ENCODE measurements at places on chromosomes 1 and 21.

DNA sequence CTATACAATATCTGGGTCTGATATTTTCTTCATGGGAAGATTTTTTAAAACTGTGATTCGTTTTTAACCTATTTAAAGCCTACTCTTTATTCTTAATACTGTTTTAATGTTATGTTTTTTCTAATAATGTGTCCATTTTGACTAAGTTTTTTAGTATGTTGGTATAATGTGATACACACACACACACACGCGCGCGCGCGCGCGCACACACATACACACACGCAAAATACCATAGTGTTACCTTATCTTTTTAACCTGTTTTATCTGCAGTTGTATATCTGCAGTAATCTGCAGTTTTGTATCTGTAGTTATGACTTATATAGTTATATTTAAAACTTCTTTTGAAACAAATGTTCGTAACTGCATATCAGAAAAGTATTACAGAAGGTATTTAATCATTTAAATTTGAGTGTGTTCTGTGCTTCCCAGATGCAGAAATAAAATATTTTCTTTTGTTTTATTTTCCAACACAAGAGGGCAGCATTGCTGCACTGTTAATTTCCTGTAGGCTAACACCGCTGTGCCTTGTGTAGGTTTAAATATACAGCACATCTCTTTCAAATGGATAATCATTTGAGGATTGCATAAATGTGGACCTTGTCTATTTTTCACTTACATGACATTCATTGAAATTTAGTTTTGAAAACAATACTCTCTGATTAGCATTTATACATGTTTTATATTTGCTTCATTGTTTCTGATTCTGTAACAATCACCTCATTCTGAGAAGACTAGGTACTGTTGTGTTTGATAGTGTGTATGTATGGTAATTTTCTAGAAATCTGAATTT, 166.1 kb downstream of the PDE4B start:
- no peak for DNase-seq

- no peak for DNase-seq
Measured at GRCh38 chr1:18642278-18643095, 11.8 kb downstream of the PAX7 start.

GRCh38 chr1:119052267-119052666, 64.1 kb upstream of the TBX15 start:
- DNase-seq = no peak

- no peak for DNase-seq
Measured at GRCh38 chr1:29602203-29602602, 365.9 kb downstream of the PTPRU start.

DNA sequence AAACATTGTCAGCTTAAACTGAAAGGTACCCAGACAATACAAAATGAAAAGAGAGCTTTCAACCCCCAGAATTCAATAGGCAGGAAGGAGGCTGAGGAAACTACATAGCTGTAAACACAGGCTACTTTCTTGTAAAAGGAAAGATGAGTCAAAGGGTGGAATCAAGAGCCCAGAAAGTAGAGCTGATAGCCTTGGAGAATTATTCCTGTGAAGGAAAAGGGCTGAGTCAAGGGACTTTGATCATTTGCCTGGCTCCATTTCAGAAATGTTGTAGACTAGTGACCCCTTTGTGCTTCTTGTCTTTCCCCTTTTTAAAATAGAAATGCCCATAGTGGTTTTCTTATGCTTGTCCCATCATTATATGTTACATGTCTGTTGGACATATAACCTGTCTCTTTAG, 597.6 kb downstream of the ADGRL2 start:
- DNase-seq = no peak

GRCh38 chr1:39409055-39409816, 82.2 kb upstream of the BMP8A start:
- DNase-seq = no peak

DNA sequence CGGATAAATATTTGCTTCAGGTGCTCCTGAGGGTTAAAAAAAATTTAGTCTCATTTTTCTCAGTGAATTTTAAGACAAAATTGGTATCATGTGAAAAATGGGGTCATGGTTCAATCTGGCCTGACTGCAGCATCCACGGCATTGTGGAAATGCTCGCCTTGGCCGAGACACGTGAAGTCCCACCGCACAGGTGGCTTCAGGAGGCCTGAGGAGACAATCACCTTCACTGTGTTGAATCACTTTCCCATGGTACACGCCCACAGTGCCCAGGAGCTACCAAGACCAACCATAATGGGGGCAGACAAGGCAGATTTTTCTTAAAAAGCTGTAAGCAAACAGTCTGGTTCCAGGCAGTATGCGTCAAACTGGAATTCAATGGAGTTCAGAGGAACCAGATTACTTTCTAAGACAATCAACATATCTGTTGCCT, 11.0 kb upstream of the CPLANE2 start:
- DNase-seq = no peak

- no peak for DNase-seq
Measured at GRCh38 chr21:33688353-33688752, 46.1 kb downstream of the ITSN1 start.

- no peak for DNase-seq
Measured at GRCh38 chr21:33703750-33704606, 61.7 kb downstream of the ITSN1 start.

DNA sequence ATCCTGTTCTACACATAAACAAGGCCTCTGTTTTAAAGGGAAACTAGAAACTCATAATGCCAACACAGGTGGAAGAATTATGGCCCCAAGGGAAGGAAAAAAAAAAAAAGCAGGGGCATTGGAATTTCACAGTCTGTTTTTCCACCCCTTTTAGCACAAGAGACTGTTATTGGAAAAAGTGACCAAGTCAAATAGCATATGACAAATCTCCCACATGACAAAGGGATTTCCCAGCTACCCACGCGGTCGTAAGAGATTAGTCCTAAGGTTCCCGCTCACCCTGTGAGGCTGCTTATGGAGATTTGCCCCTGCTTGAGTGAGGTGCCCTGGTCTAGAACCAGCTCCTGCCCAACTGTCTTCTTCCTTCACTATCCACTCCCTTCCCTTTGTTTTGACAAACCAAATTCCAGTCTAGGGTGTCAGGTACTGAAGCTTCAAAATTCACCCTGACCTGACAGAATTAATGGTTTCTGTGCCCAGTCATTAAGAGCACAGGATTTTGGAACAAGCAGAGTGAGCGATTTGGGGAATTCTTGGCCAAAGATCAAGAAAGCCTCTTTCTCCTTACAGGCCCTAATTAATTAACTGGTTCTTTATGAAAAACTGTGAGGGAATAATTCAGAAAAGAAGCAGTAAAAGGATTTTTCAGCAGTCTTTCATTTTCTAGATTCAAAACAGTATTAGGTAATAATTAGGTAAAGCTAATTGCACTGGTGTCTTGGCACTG, 107.3 kb downstream of the NMNAT2 start:
- peak; percentile 13 for DNase-seq

DNA sequence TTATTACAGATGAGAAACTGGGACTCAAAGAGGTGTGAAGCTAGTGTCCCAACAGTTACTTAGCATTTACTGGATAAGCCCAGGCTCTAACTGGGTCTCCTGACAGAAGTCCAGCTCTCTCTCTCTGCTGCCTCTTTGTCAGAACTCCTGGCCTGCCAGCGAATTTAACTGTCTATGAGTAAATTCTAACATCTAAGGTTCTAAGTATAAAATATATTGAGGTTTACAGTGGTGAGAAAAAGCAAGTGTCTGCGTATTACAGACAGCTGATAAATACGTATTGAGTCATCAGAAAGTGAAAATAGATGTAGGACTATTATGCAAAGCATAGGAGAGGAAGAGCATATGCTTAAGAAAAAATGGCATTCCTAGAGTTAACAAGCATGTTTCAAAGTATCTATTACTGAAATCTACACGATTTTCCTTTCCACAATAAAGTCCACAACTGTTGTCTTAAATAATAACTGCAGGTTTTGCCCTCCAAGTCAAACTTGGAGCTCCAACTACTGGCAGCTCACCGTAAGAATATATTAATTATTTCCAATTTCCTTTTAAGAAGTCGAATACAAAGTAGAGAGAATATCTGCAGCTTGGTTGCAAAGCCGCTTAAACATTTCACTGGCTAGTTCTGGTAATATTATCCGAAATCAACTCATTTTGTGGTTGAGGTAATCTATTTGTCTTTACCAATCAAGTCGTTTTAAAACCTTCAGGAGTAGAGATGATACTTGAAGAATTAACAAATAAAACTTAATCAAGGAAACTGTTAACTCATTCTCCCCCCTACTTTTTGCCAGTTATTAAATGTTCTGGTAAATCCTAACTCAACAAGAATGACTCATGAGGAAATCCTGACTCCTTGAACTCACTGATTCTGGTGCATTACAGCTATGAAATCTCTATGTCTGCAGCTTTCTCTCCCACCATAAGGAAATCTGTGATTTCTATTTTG, 1.4 kb upstream of the RGS2 start:
- no peak for DNase-seq

DNA sequence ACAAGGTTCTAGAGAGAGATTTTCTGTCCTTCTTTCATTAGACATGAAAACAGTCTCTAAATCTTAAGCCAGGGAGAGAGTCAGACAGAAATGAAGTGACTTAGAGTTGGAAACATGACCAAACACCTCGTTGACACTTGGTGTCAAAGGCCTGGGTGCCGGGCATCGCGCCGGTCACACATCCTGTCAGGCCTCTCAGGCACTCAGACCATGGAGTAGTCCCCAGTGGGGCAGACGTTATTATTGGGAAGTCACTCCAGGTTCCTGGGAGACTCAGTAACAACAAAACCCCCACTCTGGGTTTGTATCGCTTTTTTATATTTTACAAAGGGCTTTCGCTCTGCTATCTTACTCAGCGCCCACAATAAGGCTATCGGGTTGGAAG, 25.8 kb downstream of the KCNN3 start:
- no peak for DNase-seq

DNA sequence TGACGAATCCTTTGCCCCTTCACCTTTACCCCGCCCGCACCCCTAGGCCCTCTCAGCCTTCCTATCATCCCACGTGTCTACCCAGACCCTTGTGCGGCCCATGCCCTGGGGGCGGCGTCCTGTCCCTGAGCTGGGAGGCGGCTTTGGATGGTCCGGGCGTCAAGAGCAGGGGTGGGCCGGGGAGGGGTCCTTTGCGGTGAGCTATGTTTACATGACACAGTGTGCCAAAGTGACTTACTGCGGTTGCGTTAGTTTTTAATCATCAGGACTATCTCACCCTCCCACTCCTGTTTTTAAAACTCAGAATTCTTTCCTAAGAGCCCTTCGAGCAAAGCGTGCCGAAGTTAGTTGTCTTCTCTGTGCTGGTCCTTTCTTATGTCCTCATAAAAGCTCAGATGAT, 144.6 kb downstream of the PGBD5 start:
- no peak for DNase-seq

DNA sequence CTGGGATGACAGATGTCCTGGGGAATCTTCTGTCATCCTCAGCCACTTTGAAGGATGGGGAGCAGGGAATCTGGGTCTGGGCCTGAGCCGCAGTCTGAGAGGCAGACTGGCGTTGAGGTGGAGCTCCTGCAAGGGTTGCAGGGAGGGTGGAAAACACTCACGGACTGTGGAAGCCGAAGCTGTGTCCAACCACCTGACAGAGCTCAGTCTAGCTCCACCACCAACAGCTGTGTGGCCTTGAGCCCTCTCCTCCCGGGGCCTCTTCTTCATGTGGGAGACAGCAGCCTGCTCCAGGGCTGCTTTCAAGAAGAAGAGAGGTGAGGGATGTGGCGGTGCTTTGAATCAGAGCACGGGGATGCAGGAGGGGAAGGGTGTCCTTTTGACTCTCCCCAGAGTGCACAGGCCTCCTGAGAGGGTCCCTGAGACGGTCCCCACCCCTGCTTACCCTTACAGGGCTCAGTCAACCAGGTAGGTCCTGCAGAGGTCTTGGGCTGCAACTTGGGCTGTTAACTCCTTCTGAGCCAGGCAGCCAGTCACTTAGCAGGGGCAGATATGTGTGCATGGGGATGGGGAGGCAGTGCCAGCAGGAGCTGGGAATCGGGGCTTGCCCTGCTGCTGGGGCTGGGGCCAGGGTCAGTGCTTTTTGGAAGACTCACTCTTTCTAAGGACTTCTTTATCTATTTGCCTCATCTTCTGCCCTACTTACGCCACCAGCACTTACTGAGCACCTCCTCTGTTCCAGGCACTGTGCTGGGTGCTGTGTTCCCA, 216.3 kb downstream of the PTPRU start:
- DNase-seq = no peak

GRCh38 chr1:231515748-231516147, 12.7 kb upstream of the TSNAX start:
- no peak for DNase-seq

GRCh38 chr1:207956986-207957385, 46.1 kb upstream of the CD34 start:
- no peak for DNase-seq

DNA sequence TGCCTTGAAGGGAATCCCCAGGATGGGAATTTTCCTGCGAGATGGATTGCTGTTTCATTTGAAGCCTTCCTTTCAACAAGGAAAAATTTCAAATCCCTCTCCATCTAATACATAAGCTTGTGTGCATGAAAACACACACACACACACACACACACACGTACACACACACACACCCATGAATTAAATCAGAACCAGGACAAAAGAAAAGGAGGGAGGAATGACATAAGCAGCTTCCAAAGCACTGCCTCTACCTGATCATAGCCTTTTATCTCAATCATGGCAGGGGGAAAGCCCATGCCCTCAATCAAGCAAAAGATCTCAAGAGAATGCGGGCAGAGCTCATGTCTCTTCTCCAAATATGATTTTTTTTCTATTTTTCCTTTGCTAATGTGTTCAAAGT, 139.7 kb downstream of the SLC44A5 start:
- DNase-seq = no peak

- no peak for DNase-seq
Measured at GRCh38 chr1:174871886-174872285, 127.9 kb upstream of the CACYBP start.

DNA sequence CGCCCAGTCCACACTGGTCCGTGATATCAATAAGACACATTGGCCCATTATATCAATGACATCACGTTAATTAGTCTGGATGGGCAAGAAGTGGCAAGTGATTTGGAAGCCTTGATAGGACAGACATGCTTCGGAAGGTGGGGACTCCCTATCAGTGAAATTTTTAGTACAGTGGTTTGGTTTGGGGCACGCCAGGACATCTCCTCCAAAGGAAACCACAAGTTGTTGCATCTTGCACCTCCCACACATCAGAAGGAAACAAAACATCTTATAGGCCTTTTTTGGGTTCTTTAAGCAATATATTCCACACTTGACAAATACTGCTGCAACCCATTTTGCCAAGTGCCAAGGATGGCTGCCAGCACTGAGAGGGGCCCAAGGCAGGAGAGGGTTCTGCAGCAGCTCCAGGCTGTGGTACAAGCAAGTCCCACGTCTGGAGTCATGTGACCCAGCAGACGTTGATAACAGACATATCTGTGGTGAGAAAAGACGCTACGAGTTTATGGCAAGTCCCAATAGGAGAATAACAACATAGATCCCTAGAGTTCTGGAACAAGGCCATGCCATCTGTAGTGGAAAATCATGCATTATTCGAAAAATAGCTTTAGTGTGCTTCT, 95.3 kb upstream of the DISP3 start:
- no peak for DNase-seq

DNA sequence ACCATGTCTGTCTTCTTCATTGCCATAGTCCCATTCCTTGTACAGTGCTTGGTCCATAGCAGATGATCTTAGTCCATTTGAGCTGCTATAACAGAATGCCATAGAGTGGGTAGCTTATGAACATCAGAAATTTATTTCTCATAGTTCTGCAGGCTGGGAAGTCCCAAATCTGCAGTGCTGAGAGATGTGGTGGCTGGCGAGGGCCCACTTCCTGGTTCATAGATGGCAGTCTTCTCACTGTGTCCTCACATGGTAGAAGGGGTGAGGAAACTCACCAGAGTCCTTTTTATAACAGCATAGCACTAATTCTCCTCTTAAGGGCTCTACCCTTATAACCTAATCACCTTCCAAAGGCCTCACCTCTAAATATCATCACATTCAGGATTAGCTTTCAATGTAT, 23.1 kb upstream of the RAP1A start:
- no peak for DNase-seq

- DNase-seq = no peak
Measured at GRCh38 chr1:209160230-209160629, 423.3 kb upstream of the CAMK1G start.
